ENCODE measurements at places on chromosomes 4 and X.
A peak's percentile ranks its signal among the peaks of the same experiment; 100 is the strongest.

DNA sequence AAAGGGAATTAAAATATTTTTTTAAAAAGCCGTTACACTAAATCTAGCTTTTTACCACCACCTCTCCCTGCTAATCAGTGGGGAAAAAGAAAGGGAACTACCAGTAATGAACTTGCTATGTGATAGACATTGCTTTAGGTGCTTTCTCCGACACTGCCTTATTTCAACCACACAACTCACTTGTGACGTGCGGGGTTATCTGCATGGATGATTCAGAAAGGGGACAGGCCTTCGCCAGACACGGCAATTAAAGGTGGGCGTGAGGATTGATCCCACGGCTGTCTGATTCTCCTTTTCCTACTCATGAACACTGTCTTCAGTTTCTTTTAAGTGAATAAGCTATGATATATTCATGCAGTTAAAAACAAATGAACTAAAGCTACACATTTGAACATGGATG, 882 bp upstream of the CXCR3 start:
- DNase-seq, result no peak

DNA sequence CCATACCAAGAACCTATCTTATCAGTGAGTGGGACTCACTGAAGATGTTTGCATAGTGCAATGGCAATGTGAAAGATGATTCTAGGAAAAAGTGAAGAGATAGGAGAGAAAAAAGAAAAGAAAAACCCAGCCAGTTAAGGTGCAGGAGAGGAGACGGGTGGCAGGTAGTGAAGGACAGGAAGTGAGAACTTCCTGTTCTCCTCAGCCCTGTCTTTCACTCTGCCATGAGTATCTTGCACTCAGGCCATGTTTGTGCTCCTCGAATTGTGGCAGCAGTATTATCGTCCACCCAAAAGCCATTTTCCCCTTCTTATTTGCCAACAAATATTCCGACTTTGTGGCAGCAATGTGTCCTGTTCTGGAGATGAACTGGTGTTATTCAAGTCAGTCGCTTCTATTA, 8.6 kb upstream of the ENPEP start:
- peak; percentile 9 for DNase-seq

DNA sequence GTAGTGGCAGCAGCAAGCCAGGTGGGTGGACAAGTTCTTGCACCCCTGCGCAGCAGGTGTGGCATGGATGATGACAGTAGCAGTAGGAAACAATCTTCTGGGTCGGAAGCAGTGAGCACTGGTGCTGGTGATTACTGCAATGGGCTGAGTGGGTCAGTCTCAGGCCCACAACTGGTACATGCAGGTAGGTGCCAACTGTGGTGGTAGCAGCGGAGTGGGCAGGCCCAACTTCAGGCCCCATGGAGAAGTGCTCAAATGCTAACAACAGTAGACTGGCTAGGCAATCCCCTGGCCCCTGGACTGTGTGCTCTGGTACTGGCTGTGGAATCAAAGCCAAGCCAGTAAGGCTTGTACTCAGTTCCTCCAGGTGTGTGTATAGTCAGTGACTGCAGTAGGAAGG, 413.7 kb downstream of the PDGFC start:
- DNase-seq, result no peak

DNA sequence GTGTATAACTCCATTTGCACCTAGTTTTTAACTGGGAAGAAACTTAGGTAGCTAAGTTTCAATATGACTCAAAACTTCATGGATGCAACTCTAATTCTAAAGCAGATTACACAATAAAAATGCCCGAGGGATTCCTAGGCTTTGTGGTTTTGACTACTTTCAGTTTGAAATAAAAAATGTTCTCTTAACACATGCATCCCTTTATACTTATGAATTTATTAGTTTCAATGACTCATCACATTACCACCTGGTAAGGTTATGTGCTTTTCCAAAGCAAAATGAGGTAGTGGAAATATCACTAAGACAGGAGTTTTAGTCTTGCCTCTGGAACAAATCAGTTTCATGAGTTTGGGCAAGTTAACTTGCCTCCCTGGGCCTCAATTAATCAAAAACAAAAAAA, 125.5 kb downstream of the OPHN1 start:
- no peak for DNase-seq

DNA sequence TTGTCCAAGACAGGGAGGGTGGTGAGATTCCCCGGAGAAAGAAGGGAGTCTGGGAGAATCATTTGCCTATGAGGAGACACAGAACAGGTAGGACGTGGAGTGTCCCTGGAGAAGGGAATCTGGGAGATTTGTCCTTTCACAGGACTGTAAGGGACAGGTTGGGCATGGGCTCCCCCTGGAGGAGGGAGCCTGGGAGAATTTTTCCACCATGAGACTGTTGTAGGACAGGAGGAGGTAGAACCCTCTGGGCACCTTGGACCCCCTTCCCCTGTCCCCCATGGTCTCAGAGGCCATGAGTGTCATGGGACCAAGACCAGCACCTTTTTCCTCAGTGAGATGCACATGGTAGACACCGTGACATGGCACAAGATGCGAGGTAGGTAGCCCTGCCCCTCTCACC, 2.8 kb downstream of the PORCN start:
- no peak for DNase-seq

- no peak for DNase-seq
These were observed 1286.6 kb downstream of the FSTL5 start for GRCh38 chr4:160877087-160877790.

- no peak for DNase-seq
These were observed 34.7 kb upstream of the PDE5A start for GRCh38 chr4:119663160-119663788.

GRCh38 chr4:47612116-47613023, 127.3 kb downstream of the ATP10D start:
- no peak for DNase-seq

- DNase-seq, result no peak
These were observed 30.6 kb downstream of the HSD17B11 start for GRCh38 chr4:87360338-87360935.
